ENCODE measurements at places on chromosomes 7 and 10.

- no peak for DNase-seq
Observed at GRCh38 chr10:61814160-61814559, 87.3 kb upstream of the ARID5B start.

DNA sequence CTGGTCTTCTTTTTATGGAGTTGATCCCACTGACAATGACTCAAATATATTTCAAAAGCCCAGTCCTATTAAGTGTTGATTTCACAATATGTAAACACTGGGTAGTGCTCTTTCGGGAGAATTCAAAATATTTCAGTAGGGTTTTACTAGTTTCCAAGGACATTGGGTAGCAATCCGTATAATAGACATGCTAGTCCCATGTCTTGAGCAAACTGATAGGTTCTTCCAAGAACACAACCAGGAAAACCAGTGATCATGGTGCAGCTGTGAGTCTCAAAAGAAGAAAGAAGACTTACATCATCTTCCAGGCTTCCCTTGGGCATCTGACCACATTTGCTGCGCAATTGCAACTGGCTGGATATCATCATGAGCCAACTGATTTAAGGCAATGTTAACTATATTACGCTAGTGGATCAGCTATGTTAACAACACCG lies 59.3 kb upstream of the APBB1IP start:
- no peak for DNase-seq

DNA sequence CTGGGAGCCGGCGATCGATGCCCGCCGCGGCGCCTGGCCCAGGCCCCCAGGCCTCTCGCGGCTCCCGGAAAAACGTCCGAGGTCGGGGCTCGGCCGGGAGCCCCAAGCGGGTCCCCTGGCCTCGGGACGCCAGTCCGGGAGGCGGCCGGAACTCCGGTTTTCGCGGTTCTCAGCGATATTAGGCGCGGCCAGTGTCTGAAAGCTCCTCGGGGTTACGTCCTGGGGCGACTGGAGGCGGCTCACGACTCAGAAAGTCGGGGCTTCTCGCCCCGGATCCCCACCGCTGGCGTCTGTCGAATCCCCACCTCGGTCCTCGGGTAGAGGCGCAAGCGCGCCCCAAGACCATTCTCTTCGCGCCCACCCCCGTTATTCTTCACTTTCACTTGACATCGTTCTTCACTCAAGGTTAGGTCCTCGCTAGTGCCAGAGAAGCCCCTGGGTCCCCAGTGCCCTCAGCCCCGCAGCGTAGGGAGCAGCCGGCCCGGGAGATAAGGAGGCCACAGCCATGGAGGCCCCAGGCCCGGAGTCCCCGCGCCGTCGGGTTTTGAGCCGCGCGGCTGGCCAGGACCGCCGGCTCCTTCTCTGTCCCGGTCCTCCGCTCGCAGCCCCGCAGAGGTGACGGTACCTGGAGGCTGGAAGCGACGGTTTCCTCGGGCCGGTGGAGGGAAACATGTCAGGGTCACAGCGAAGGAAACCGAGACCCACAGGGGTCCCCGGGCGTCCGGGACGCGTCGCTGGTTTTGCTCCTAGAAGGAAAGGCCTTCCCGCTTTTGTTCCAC lies 35.2 kb upstream of the EBLN1 start:
- DNase-seq = no peak

DNA sequence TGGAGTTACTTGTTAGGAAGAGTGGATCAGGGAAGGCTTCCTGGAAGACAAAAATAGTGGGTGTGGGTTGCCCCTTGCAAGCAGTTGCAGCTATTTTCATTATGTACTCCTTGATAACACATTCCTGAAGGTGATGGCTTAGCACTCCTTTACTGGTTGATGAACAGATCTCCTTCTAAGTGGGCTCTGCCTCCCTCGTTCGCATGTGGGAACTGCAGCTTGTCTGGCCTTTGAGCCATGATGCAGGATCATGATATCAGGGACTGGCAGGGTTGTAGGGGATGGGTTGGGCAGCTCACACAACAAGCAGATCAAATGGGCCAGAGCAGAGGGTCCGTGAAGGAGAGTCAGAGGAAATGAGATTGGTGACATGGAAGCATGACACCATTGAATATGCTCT lies 28.8 kb upstream of the LRRC4 start:
- no peak for DNase-seq

- no peak for DNase-seq
Observed at GRCh38 chr10:7810443-7810842, 7.9 kb upstream of the TAF3 start.

Measured in COR-L47 (cell line).